ENCODE measurements at places on chromosomes 3 and 15.
A peak's percentile ranks its signal among the peaks of the same experiment; 100 is the strongest.

- DNase-seq: no peak
Observed at GRCh38 chr3:15382405-15382923, 44.9 kb downstream of the METTL6 start.

DNA sequence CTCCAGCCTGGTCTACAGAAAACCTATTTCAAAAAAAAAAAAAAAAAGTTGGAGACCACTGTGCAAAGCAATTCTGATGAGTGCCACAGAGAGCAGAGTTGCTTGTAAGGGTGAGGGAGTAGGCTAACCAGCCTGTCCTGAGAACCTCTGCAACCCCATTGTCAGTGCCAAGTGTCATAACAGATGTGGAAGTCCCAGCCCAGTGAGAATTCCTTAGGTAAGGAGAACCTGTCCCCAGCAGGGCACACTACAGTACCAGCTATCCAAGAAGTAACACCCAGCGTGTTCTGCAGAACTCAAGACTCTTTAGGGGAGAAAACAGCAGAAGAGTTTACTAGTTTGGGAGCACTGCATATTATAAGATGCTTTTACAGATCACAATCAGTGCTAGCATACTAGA lies 156.3 kb downstream of the LIPC start:
- peak; percentile 14 for DNase-seq

DNA sequence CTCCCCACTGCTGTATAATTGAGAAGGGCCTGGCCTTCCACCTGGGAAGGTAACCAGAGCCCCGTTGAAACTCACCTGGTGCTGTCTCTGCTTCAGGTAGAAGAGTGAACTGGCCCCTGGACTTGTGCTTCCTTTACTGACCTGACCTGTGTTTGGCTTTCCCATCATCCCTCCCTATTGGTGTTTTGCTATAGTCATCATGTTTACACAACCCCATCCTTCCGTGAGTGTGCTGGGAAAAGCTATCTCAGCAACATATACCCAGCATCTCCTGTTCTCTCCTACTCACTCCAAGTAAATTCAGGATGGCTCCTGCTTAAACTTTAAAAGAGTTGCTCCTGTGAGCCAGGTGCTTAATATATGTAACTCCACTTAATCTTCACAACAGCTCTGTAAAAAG lies 77.2 kb upstream of the TSC22D2 start:
- no peak for DNase-seq

DNA sequence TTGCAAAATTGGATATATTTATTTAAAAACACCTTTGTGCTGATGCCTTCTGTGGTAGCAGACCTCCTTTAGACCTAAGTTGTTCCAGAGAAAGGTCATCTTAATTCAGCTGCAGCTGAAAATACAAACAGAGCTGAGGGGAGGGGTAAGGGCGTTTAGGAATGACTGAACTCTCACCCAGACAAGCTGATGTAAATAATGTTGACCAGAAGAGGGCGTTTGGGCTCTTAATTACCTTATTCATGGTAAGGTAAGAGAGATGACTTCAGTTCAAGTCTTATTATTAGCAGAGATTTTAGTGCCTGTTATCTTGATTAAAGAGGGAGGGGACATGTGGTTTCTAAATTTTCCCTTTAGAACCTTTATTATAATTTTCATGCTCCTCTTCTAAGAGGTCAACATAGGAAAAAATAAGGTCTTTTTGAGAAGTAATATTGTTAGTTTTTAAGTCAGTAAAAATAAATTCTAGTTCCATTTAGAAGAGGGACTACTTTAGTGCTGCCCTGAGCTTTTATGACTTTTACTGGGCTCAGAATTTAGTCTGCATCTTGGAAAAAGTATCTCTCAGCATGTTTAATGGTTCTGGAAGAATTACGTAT lies 46.3 kb downstream of the GPR171 start:
- peak; percentile 79 for DNase-seq

DNA sequence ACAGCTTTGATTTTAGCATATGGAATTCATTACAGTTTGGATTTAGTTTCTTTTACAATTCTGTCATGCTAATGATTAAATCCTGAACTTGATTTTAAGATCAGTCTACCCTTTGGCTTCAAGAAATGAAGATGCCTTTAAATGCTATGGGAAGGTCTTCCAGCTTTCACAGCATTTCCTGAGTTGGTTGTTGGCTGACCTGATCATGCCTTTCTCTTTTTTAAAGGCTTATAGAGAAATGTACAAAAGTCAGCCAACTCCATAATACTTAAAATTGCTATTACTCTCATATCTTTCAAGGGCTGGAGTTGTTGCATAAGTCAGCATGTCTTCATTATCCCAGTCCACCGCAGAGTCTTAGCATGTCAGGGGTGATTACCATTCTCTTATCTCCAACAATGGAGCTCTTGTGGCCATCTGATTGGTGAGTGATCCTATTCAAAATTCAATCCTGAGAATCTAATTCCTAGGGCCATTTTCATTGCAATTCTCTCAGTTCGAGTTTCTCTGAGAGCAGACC lies 123.8 kb downstream of the GMNC start:
- DNase-seq: no peak

- no peak for DNase-seq
Observed at GRCh38 chr3:56680054-56680580, 2.9 kb downstream of the TASOR start.

GRCh38 chr15:101477851-101478362 lies 11.6 kb downstream of the PCSK6 start:
- no peak for DNase-seq
